ENCODE measurements at places on chromosomes 11 and 22. TPM values are rescaled to one million over a fixed set of nuclear protein-coding genes. Genes with fewer than 3 reads are reported as not detected.

GRCh38 chr11:44989831-44990566, 39.3 kb upstream of the TP53I11 start:
- DNase-seq = no peak

The HBE1 gene
- total RNA-seq = not detected

DNA sequence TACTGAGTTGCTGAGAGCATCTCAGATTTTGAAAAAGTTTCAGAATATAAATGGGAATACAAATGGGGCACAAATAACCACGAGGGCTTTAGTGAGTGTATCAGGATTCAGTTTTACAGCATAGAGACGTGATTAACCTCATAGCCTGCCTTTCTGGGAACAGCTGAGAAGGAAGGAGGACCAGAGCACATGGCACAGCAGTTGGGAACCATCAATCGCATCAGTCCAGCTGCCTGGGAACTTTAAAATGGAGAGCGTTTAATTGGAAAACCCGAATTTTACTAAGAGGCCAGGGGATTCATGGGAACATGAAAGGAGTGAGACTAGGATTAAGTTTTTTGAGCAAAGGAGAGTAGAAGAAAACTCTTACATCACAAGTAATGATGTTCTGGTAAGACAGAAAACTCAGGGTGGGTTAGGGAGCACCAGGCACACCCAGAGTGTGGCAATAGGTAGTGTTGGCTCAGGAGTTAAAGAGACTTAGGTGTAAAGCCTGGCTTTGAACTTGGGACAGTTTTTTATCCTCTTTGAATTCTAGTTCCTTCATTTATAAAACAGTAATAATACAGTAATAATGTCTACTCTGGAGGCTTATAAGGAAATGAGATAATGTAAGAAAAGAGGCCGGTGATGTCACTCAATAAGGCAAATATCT, 40.2 kb downstream of the FZD4 start:
- no peak for DNase-seq

The DNHD1 gene
- 11.6 TPM for total RNA-seq

The TEX54 gene
- not detected for total RNA-seq

The POTEH gene
- not detected for total RNA-seq

The RIBC2 gene
- 9.2 TPM for total RNA-seq

DNA sequence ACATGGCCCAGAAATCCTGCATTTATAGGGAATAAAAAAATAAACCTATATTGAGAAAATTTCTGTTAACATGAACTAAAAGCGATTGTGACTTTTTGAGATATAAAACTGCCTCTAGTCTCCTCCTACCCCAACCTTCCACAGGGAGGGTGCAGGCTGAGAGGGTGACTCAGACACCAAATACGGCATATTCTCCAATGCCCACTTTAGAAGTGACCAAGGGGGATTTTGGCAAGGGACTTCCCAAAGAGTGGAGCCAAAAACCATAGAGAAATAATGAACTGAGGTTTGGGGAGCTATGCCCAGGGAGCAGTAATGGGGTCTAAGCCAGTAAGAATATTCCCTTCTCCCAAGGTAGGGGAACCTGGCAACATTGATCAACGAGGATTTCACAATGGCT, 124.9 kb upstream of the ZC3H12C start:
- DNase-seq = no peak

The CCDC89 gene
- not detected for total RNA-seq

GRCh38 chr11:134545521-134545920, 133.5 kb upstream of the B3GAT1 start:
- DNase-seq = no peak

The SORL1 gene
- 47.5 TPM for total RNA-seq

The GRK2 gene
- 219 TPM for total RNA-seq

- no peak for DNase-seq
Observed at GRCh38 chr11:32921204-32921603, 28.6 kb downstream of the QSER1 start.

The LINC01488 gene
- not detected for total RNA-seq

GRCh38 chr11:15750535-15751308, 605.6 kb downstream of the SOX6 start:
- DNase-seq = no peak

The OSM gene
- total RNA-seq = 47.9 TPM

The OR51I1 gene
- not detected for total RNA-seq

The GUCD1 gene
- total RNA-seq = 127 TPM

- DNase-seq = no peak
Observed at GRCh38 chr22:27752771-27753170, 48.8 kb downstream of the MN1 start.

The CXCR5 gene
- 1.6 TPM for total RNA-seq

The PKP3 gene
- total RNA-seq = not detected

- DNase-seq = no peak
Observed at GRCh38 chr11:4983841-4984240, 10.8 kb upstream of the OR51L1 start.

GRCh38 chr11:9677951-9678350, 14.1 kb downstream of the SWAP70 start:
- DNase-seq = no peak

The PRAME gene
- not detected for total RNA-seq

- DNase-seq = no peak
Observed at GRCh38 chr11:45280449-45280848, 5.7 kb downstream of the SYT13 start.

DNA sequence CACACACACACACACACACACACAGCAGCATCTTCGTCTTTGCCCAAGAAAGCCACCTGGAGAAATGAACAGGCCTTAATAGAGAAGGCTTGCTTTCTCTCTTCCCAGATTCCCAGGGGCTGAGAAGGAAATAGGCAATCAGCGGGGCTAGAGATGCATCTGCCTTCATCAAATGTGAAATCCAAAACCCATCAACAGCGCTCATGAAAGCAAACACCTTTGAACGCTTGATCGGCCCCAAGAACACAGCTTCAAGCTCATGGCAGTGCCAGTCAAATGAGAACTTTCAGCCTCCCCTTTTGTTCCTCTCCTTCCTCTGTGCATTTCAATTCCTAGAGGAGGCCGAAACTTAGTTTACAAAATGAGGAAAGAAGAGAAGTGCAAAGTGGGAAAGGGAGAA, 122.7 kb downstream of the EFCAB6 start:
- no peak for DNase-seq

- no peak for DNase-seq
Observed at GRCh38 chr11:64677441-64678023, 45.5 kb downstream of the NRXN2 start.

DNA sequence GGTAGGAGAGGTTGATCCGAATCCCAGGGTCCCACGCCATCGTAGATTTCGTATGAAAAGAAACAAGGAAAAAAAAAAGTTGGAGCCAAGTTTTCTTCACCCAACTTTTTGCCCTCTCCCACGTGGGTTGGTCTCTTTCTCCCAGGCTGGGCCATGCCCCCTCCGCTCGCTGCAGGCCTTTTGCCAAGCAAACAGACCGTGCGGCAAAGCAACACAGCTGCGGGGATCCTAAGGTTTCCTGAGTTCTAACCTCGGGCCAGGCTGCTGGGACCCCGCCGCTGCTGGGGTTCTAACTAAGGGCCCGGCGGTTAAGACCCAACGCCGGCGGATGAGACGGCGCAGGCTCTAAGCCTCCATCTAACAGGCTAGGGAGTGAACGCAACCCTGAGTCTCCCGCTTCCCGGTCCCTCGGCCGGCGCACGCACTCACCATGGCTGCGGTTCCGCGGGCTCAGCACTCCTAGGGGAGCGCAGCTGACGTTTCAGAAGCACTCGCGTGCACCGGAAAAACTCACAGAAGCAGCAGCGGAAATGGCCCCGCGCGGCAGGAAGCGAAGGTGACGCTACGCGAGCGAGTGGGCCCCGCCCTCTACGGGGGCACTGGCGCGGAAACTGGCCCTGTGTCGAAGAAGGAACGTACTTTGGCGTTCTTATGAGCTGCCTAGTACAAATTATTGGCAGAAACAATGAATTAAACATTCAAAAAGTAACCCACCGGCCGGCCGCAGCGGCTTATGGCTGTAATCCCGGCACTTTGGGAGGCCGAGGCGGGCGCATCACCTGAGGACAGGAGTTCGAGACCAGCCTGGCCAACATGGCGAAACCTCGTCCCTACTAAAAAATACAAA, at the start of gene SNU13:
SNU13 (minus strand) TSS at position 503 of the 847 bp plus-strand sequence; CDS start at position 432, 71 bp downstream.
- DNase-seq = peak; percentile 93

DNA sequence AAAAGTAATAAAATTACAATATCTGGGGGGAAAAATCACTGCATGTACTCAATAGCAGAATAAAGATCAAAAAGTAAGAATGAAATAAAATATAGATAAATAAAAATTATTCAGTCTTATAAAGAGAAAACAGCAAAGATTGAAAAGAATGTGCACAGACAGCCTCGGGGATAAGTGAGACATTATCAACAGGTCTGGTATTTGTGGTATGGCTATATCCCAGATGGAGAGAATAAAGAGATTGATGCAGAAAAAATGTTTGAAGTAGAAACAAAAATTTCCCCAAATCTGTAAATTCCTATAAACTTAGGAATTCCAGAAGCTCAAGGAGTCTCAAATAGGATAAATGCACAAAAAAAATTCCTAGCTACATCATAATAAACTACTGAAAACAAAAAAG, 74.5 kb upstream of the LUZP2 start:
- no peak for DNase-seq

The MRGPRF gene
- not detected for total RNA-seq

DNA sequence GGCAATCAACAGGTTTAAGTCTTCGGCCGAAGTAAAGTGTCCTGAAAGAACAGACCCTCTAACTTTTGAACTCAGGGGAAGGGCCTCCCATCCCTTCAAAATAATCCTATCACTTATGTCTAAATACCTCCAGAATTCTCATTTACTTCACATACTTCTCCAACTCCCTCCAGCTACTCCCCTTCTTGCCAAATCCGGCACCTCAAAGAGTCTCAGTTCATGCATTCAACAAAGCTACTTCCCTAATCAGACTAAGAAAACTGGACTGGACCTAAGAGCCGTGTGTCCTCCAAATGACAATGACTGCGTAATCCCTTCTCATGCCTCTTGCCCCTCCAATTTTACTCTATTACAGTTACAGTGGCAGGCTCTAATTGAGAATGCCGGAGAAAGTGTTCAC, 1.3 kb downstream of the DDB1 start:
- DNase-seq = no peak

DNA sequence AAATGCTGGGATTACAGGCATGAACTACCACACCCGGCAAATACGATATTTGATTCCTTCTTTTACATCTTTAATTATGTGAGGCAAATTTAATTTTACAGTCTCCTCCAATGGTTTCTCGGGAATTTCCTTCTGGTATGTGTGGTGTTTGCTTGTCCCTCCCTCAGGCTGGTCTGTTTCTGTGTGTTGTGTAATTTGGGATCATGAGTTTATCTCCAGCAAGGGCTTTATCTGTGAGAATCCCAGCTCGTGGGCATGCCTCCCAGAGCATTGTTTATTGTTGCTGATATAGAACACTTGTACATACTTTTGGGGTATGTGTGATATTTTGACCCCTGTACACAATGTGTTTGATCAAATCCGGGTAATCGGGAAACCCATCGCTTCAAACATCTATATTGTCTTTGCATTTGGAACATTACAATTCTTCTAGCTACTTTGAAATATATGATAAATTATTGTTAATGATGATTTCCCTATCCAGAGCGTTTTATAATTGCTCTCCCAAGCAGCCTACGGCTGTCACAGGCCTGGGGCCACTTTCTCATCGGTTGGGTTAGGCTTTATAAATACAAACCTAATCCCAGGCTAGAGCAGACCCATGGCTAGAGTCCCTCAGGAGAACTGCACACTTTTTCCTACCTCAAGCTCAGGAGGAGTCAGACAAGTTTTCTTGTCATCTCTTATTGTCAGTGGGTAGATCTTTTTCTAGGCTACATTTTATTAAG, 15.0 kb upstream of the PRR5 start:
- DNase-seq = no peak

GRCh38 chr11:83175815-83176214, 17.7 kb upstream of the ANKRD42 start:
- no peak for DNase-seq

- DNase-seq = no peak
Observed at GRCh38 chr11:16956538-16957153, 57.6 kb downstream of the PLEKHA7 start.

DNA sequence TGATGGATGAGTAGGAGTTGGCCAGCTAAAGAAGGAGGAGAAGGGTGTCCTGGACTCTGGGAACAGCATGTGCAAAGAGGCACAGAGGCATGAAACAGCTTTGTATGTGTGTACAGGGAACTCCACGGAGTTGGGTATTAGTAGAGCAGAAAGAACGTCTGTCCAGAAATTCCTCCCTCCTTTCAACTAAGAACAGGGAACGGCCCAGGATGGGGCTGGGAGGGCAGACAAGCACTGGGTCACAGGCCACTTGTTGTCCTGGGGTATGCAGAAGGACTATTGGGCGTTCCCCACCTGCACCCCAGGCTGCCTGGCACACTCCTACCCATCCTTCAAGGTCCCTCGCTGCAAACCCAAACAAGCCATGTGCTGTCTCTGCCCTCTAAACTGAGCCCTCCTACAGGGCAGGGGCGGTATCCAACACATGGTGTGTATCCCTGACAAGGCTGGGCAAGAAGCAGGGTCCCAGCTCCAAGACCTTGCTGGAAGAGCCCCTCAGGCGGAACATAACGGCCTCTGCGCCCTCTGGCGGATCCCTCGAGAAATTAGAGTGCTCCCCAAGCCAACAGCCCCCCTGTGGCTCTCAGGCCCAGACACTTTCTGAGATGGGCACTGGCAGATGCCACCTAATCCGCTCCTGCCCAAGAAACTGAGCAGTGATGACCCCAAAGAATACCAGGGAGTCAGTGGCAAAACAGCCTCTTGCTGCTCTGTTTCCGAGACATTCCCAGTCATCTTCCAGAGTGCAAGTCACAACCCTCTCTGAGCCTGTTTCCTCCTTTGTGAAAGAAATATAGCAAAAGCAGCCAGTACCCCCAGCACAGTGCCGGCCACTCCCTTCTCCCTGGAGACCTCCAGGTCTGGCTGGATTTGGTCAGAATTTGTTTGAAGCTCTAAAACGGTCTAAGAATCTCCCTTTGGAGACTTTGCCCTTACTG, 1.6 kb upstream of the ELFN2 start:
- DNase-seq = peak; percentile 59

DNA sequence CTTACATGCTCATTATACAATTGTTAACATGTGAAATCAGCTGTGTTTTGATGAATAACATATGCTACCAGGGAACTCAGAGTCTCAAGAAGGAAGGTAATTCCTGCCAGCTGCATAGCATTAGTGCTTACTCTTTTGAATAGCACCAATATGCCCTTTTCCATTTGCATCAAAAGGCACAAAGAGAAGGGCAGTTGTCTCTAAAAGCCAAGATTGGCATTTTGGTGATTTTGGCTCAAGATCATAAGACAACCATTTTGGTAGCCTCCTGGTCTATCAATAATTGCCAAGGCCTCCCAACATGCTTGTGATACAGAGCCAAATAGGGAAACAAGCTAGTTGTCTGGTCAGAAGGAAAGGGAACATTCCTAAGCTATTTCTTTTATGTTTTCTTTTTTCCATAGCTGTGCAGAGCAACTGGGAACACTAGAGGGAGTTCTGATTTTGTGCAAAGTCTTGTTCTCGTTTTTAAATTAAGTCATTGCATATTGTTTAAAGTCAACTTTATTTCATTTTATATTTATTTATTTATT, 416.7 kb upstream of the CHORDC1 start:
- no peak for DNase-seq

- no peak for DNase-seq
Observed at GRCh38 chr11:73288192-73288872, 16.2 kb downstream of the P2RY6 start.

The SPDYC gene
- total RNA-seq = not detected

GRCh38 chr11:84800755-84801346, 826.3 kb downstream of the DLG2 start:
- DNase-seq = no peak

All from activated naive CD8-positive, alpha-beta T cell treated with anti-CD3 and anti-CD28 coated beads for 36 hours (primary cell).